ENCODE measurements at places on chromosomes 1 and 21.

GRCh38 chr1:170470121-170470520 lies 61.8 kb upstream of the GORAB start:
- DNase-seq, result no peak

DNA sequence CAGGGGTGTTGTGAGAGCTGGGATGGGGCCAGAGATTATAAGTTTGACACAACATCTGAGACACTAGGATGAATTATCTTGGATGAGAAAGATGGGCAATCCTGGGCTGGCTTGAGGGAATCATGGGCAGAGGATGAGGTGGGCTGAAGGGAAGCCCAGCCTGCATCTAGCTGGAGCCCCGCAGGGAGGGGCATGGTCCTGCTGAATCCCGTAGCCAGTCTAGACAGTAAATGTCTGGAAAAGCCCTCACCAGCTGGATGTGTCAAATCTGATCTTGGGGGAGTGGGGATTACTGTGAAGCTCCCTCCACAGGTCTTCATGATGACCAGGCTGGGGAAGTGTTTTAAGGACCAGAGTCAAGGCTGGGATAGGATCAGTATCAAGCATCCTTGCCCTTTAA lies 3.6 kb upstream of the CASQ1 start:
- no peak for DNase-seq

- DNase-seq, result no peak
These were observed 33.2 kb downstream of the HSD3B2 start for GRCh38 chr1:119448127-119448511.

DNA sequence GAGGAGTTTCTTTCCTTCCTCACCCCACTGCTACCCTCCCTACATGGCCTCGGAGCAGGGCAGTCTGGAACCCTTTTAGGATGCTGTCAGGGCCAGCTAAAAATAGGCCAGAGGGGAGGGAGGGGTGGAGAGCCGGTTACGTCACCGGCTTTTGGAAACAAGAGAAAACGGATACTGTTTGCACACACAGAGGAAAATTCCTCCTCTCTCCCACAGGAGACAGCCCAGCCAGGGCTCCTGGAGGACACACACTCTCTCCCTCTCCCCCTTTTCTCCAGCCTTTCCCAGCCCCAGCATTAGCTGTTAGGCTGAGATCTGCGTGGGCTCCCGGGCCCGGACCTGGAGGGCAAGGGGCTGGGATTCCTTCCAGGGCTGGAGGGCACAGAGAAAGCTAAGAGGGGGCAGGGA lies 20.0 kb upstream of the ALDH4A1 start:
- DNase-seq, result no peak

- no peak for DNase-seq
These were observed at the start of gene GJA4 for GRCh38 chr1:34792868-34793727. TSS of gene GJA4 (plus strand) at chr1:34792999. CDS start at chr1:34794214, 1,215 bp downstream.

GRCh38 chr1:212525479-212526110 lies 83.0 kb upstream of the ATF3 start:
- no peak for DNase-seq

DNA sequence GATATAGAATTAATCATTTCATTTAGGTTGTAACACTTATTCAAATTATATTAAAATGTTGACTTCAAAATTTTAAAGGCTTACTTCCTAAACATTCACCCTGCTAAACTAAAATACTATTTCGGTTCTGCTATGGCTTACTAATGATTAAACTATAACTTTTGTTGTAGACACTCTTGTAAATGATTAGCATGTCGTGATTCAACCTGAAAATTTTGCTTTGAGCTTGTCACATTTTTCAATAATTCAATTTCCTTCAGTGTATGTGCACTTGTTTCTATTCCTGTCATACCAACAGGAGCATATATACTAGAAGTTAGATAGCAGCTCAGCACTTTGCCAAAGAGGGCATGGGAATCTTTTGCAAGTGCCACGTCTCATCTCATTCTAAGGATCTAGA lies 1018.8 kb downstream of the AMY1C start:
- no peak for DNase-seq

Measured in kidney capillary endothelial cell (primary cell).